ENCODE measurements at places on chromosomes 2 and 18.

DNA sequence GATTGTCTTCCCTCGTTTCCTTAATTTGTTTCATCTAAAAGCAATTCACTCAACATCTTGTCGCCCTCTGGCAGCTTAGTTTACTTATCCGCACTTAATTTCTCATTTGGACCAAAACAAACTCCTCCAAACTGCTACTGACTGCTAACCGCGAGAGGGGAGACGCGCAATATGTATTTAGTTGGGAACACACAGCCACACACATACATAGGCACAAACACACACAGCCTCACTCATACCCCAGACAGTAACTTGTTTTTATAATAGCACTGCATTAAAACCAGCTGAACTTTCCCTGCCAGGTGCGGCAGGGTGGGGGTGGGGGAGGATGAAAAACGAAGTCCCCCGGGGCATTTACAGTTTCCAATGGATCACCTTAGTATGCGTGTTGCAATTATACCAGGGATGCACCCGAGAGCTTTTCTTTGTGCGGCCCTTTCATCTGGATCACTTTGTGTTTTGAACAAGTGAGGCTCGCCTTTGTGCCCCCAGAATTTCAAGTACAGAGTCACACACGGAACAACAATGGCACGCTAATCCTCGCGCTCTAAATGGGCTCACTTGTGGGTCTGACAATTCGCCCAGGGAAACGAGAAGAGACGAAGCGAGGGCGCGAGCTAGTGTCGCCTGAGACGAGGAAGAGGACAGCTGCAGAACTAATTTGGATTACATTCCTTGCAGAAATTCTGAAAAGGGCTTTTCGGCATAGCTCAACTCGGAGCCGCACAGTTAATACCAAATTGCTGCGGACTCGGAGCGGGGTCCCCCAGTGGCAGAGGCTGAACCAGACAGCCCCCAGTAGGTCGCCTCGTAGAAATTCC is 2.4 kb downstream of the ERBB4 start:
- no peak for DNase-seq

DNA sequence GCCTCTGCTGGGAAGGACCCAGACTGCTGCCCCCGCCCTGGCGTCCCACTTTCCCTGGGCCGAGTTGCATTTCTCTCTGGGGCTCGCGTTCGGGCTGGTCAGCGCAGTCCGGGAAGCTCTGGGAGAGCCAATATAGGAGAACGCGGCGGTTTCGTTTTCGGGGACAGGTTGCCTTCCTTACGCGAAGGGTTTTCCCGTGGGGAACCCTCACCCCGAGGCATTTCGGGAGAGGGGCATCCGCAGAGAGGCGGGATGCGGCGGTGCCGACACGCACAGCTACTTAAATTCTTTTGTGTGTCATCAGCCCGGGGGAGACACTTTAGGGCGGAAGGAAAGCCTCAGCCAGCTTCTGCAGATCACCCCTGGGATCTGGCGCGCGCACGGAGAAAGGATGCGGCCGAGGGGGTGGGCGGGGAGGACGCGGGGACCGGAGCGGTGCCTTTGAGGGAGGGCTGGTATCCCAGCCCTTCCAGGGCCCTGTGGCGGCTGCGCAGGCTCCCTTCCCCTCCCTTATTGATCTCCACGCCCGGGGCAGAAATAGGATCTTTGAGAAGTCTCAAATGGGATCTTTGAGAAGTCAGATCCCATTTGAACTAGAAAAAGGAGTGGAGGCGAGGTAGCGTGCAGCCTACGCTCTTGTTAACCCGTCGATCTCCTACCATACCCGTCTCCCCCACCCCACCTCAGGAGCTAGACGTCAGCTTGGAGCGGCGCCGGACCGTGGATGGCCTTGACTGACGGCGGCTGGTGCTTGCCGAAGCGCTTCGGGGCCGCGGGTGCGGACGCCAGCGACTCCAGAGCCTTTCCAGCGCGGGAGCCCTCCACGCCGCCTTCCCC is 1.2 kb downstream of the GATA6 start:
- peak; percentile 43 for DNase-seq

DNA sequence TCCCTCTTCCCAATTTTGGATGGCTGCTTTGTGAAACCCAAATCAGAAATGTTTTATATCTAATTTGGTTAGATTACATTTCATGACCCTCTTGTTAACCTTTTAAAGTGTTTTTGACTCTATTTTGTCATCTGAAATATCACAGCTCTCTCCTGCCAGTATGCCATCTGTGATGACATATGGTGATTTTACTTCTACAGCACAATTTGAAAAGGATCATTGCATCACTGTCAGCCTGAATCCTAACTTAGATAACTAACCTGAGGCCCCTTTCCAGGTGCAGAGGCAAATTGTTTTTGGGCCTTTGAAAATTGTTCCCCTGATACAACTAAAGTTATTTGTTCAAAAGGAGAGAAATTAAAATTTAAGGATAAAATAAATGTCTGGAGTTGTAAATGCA is 1023.4 kb upstream of the LRRTM1 start:
- no peak for DNase-seq

DNA sequence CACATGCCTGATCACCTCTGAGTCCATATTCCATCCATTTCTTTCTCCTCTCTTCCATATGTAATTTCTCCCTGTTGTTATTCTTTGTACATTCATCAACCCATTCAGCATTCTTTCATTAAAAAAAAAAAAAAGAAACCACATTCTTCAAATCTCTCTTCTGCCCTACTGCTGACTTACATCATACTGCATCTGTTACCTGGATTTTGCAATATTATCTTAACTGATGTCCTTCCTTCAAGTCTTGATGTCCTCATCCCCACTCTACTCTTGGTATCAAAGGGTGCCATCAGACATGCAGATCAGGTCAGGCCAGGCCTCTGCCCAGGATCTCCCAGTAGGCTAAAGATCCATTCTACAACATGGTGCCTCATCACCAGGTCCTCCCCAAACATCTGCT is 90.6 kb downstream of the SGPP2 start:
- DNase-seq: no peak

- no peak for DNase-seq
These were observed 428.2 kb upstream of the KCNH7 start for GRCh38 chr2:163266772-163267171.

GRCh38 chr2:1319393-1319792 is 93.9 kb upstream of the TPO start:
- no peak for DNase-seq

GRCh38 chr2:109435066-109435690 is 178.6 kb downstream of the SEPTIN10 start:
- DNase-seq: no peak

Measured in LoVo (cell line).